CD4-positive, alpha-beta T cell treated with Interleukin-17A for 1 hour (primary cell): ENCODE measurements at places on chromosomes 6 and 20.

- no peak for DNase-seq
These were observed 28.7 kb downstream of the GRIK2 start for GRCh38 chr6:101422251-101422650.

GRCh38 chr6:167735084-167735950, 91.4 kb upstream of the AFDN start:
- no peak for DNase-seq

GRCh38 chr20:54397292-54398140, 77.9 kb upstream of the DOK5 start:
- no peak for DNase-seq

DNA sequence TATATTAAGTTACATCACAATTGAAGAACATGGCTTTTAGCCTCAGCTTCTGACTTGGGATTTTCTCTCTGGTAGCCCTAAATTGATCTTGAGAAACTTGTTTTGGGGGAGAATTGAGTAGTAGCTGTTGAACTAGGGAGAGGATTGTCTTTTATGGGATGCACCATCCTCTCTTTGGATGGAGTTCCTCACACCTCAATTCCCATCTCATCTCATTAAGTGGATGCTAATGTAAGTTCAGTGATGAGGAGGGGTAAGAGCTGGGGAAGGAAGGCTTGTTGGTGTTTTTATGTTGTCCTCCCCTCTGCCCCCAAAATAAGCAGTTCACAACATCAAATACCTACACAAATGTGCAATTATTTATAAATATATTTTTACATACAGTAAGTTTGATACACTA, 4.0 kb downstream of the GJA1 start:
- no peak for DNase-seq

DNA sequence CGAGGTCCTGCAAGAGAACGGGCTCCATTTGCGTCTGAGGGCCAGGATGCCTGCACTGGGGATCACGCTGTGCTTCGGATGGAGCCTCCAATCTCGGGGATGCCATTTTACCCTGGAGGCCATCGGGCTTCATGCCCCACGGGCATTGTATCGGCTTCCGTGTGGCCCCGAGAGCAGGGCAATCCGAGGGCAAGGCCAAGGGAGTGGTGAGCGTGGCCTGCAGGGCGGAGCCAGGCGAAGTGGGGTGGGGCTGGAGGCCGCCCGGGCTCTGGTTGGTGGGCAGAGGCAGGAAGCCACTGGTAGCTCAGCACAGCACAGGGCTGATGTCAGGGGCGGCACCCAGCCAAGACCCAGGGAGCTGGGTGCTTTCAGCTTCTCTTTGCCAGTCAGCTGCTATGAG, 57.5 kb upstream of the BHLHE23 start:
- DNase-seq: no peak

DNA sequence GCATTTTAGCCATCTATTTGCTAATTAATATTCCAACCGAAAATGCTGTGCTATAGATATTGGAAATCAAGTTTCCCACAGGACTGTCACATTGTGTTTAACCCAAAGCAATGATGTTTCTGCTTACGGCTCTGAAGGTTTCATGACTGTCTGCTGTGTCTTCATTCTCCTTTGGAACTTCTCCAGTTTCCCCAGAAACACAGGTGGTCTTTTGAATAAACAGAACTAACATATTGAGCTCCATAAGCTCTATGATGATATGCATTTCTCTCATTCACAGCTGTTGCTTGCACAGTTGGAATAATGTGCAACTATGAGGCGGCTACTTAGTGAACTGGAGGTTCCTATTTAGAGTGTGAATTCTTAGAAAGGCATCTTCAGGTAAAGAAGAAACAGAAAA, 266.0 kb upstream of the ID4 start:
- no peak for DNase-seq

GRCh38 chr20:32444474-32445220, 86.5 kb downstream of the ASXL1 start:
- no peak for DNase-seq

DNA sequence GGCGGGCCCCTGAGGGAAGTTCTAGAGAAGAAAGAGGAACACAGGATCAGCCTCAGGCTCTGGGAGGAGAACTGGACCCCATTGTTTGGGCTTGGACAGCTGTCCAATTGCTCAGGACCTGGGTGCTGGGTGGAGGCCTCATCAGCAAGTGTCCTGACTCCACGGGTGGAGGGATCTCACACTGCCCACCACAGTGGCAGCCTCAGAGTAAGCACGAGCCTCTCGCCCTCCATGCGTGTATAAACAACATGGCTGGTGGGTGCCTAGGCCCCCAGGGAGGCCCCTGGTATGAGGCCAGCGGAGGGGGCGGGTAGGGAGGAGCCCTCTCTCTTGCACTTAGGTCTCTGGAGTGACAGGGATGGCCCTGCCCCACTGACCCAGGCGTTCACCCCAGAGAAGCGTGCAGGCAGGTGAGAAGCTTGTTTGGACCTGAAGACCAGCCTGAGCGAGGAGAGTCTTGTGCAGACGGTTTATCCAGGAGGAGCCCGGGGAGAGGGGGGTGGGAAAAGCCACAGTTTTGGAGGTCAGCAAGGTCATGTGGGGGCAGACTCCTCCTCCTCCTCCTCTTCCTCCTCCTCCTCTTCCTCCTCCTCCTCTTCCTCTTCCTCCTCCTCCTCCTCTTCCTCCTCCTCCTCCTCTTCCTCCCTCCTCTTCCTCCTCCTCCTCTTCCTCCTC, 41.9 kb upstream of the BHLHE23 start:
- no peak for DNase-seq

DNA sequence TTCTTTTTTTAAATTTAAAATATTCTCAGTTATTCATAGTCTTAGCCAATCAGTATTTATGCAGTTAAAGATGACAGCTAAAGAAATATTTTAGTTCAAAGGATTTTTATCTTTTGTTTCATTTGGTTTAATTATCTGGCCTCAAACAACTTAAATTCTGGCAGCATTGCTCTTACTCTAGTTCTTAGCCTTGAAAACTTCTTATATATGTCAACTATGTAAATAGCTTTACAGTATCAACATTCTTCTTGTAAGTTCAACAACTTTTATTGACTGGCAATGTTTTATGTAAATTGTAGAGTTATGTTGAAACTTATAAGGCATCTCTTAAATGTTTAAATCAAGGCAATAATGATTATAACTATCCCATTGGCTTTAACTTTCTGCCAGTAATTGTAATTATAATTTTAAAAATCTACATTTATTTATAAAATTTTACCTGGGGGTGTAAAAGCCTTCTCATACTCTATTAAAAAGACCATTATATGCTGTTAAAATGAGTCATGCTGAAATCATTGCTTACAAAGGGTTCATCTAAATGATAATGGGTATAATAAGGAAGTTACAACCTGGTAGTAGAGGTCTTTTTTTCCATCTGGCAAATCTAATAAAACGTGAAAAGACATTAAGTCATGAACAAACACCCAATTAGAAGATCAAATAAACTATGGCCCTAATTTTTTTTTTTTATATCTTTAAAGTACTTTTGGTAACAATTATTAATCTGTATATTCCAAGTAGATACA, 45.8 kb upstream of the FAM184A start:
- DNase-seq: no peak

DNA sequence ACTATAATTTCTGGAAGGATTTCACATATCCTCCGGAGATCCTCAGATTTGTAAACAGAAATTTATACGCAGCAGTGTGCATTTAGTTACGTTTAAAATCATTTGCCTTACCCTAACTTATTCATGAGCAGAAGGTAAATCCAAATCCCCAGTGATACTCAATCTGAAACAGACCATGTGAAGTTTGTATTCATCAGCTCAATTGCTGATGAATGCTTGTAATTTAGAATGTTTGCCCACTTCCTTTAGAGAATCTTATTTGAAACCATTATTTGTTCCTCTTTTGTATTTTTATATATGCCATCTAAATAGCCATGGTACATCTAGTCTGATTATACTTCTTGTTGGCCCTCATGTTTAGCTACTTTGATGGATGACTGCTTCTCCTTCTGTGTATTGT, 15.4 kb downstream of the TAAR1 start:
- no peak for DNase-seq

- no peak for DNase-seq
These were observed 10.8 kb downstream of the SIM1 start for GRCh38 chr6:100453701-100454521.

- DNase-seq: no peak
These were observed 38.8 kb downstream of the MAP7 start for GRCh38 chr6:136511397-136511796.

DNA sequence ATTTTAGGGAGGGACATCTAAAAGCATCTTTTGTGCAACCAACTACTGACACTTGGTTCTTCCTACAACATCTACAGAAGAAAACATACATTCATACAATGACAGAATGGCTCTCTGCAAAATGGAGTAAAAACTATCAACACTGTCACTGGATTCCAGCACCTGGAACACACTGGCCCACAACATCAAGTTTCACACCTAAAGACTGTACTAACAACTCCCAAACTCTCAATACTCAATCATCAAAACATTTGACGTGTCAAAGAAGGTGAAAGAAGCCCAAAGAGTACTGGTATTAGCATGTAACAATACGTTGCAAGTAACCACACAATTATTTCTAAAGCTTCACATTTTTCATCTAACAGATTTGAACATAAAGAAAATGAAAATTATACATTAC, 2.1 kb downstream of the CPNE1 start:
- no peak for DNase-seq

- DNase-seq: no peak
These were observed 185.4 kb upstream of the GRIK2 start for GRCh38 chr6:101208152-101208551.

DNA sequence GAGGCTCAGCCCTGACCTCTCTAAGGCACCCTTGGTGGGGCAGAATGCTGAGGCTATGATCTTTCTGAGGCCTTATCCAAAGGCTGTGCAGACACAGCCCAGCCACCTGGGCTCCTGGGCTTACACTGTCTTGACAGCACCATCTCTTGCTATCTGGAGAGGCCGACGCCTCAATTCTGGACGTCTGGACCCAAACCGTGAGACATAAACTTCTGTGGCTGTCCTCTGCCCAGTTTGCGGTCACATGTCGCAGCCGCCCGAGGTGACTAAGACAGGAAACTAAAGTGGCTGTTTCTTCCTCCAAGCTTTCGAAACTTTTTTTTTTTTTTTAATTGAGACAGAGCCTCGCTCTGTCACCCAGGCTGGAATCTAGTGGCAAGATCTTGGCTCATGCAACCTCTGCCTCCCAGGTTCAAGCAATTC, 49.3 kb downstream of the PRR18 start:
- DNase-seq: peak; percentile 32

DNA sequence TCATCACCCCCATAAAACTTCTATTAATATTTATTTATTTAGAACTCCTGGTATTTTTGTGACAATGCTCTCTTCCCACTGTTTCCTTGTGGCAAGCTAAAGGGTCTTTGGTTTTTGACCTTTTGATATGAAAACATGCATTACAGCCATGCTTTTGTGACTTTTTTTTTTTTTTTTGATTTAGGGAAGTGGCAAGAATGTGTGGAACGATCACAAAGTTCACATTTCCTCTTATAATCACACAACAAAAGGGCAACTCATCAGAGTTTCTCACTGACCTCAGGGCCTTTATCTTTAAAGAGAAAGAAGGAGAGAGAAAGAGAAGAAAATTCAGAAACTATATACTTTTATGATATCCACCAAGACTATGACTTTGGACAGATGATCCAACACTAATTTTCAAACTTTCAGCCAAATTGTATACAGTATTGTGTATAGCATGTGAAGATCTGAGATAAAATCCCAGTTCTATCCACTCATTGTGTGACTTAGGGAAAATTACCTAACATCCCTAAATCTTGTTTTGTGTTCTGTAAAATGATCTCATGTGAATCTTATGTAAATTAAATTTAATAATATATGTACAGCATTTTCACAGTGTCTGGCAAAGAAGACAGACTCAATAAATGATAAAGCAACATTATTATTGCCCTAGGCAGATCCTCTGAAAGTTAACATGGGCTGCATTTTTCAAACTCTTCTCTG, 106.8 kb upstream of the MARCKS start:
- DNase-seq: no peak

DNA sequence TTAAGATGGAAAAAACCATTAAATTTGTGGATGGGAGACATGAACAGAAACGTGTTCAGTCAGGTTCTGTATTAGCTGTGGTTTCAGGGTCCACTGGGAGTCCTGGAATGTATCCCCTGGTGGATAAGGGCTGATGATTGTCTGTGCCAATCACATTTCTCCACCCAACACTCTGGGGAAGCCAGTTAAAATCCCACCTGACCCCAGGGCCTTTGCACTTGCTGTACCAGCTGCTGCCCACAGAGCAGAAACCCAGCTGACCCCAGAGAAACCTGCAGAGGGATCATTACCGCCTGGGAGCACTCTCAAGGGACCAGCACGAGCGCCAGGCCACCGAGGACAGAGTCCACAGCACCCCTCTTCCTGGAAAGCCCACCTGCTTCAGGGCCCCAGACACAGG, 260.7 kb downstream of the PREX1 start:
- no peak for DNase-seq

DNA sequence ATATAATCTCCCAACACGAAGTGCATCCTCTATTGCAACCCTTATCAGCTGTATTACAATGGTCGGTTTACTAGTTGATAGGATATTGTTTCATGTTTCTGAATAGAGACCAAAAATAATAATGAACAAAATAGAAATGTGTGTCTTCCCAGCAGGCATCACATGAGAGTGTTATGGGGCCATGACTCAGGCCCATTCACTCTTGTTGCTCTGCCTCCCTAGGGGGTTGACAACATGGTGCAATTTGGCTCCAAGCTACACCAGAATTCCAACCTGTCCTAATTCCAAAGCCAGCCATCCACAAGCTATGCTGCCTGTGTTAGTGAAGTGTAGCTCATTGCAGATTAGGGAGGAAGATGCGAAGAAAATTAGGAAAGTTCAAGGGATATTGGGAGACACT, 13.1 kb upstream of the SAYSD1 start:
- no peak for DNase-seq
